ENCODE measurements at places on chromosomes 3 and 15.

DNA sequence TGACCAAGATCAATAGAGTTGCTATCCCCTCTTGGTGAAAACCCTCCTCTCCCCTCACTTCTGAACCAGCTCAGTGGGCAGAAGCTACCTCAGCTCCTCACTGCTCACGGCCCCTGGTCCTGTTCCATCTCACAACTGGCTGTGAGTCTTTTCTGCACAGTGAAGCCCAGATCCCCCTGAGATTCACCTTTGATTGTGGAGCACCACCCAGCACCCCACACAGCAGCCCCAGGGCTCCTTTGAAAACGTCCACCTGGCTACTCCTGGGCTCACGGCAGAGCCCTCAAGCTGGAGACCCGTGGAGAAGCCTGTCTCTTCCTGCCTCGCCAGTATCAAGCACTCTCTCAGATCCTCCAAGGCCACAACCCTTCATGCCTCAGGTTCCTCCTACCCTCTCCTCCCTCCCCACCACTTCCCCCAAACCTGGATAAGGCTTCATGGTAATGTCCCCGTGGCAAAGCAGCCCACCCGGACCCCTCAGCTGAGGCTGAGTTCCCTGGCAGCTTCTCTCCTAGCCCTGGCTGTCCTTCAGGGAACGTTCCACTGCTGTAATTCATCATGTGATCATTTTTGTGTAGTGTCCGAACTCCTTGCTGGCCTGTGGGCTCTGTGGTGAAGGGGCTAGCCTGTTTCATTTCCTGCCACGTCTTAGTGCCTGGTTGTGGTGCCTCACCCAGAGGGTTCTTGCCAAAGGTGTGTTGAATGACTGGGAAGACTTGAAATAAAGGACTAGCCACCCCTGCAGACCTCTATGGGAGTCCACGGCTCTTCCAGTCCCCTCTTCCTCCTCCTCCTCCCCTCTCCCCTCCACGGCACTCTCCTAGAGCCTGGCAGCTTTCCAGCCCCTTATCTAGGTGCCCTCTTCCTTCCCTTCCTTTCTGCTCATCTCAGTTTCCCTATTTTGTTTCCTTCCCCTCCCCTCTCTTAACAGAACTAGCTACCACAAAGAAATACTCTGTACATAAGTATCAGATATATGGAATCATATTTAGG lies 44.5 kb downstream of the KY start:
- no peaks in the 10 kb centered on the region for H3K36me3 ChIP-seq
- no peak for DNase-seq

- no peaks in the 10 kb centered on the region for H3K27me3 ChIP-seq
- H3K27ac ChIP-seq, result no peak overlapping the region
- no peak for DNase-seq
- no peaks in the 10 kb centered on the region for H3K4me1 ChIP-seq
- H3K36me3 ChIP-seq, result peaks cover 2% of the 10 kb centered on the region
These were observed 16.3 kb upstream of the ATP13A3 start for GRCh38 chr3:194503081-194503531.

DNA sequence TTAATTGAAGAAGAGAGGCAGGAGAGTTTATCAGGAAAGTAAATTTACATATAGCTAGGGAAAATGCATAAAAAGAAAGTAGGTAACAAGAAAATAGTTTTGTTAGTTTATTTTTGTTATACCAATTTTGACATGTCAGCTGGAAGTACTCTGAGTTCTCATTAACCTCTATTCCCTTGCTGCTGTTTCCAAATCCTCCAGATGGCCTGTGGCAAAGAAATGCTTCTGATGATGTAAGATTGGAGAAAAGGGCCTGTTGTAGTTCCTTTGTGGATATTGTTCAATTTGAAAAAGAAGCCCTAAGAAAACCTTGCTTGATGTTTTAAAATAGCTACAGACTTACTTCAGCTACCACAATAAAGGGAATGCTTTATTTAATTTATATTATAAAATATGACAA lies 192.9 kb upstream of the SLITRK3 start:
- no peak overlapping the region for H3K27ac ChIP-seq
- no peaks in the 10 kb centered on the region for H3K27me3 ChIP-seq
- no peak overlapping the region for H3K4me3 ChIP-seq
- no peaks in the 10 kb centered on the region for H3K36me3 ChIP-seq
- H3K4me1 ChIP-seq, result no peaks in the 10 kb centered on the region

- DNase-seq, result no peak
- no peaks in the 10 kb centered on the region for H3K36me3 ChIP-seq
- H3K27ac ChIP-seq, result no peak overlapping the region
- H3K27me3 ChIP-seq, result no peaks in the 10 kb centered on the region
- H3K4me1 ChIP-seq, result no peaks in the 10 kb centered on the region
These were observed 16.9 kb downstream of the MME start for GRCh38 chr3:155097009-155097349.

DNA sequence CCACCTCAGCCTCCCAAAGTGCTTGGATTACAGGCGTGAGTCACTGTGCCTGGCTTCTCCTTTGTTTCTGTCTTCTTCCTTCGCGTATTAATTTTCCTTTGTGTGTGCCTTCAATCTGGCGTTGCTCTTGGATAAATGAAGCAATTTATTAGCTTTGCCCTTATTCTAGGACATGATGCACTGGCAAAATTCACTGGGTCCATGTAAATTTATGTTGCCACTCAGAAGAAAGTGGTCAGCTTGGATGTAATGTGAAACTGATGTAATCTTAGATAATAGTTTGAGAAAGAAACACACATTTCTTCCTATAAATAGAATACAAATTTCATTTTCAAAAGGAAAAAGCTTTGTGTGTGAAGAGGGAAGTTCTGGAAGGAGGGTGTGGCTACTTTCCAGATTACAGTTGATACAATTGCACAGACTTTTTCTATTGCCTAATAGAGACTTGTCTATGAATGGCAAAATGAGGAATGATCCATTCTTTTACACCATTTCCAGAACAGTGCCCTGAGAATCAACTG lies 23.3 kb upstream of the ATP1B3 start:
- DNase-seq, result no peak
- no peak overlapping the region for H3K27ac ChIP-seq
- no peak overlapping the region for H3K4me3 ChIP-seq
- no peaks in the 10 kb centered on the region for H3K4me1 ChIP-seq

GRCh38 chr3:60216462-60217075 lies 1034.7 kb downstream of the FHIT start:
- no peaks in the 10 kb centered on the region for H3K4me1 ChIP-seq
- H3K36me3 ChIP-seq, result no peaks in the 10 kb centered on the region
- H3K27ac ChIP-seq, result no peak overlapping the region
- H3K27me3 ChIP-seq, result no peaks in the 10 kb centered on the region

DNA sequence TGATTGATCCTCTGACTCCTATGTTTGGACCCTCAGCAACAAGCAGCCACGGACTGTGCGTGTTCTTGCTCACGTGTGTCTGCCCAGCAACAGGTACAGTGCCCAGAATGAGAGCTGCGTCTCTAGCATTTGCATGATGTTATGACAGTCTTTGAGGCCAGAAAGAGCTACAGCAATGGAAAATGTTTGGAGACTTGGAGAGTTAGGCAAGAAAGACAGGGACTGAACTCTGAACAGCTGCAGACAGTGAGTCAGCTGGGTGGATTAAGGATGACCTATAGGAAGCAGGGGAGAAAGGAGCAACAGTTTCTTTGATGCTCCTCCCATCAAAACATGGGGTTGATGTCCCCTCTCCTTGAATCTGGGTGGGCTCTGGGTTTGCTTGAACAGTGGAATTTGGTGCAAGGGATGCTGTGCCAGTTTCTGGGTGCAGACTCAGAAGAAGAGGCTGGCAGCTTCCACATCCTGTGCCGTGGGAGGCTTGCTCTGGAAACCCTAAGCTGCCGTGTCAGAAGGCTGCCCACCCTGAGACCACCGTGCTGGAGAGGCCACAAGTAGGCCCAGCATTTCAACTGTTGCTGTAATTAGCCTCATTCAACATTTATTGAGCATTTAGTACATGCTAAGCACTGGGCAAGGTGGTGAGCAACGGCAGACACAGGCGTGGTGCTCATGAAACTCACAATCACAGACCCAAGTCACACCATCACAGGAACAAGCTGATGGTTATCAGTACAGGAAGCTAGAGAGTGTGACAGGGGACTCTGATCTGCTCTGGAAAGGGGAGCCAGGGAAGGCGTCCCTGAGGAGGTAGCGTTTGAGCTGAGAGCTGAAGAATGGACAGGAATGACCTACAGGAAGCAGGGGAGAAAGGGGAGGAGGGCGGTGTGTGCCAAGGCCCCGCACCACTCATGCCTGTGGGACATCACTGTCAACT lies 21.7 kb downstream of the CCR9 start:
- H3K27me3 ChIP-seq, result peaks cover 3% of the 10 kb centered on the region
- peak overlapping the region; percentile 27 for H3K27ac ChIP-seq
- peak; percentile 30 for DNase-seq
- H3K4me3 ChIP-seq, result peak overlapping the region; percentile 22
- peaks cover 12% of the 10 kb centered on the region for H3K36me3 ChIP-seq

- H3K4me1 ChIP-seq, result no peaks in the 10 kb centered on the region
- no peak for DNase-seq
- no peak overlapping the region for H3K4me3 ChIP-seq
- peaks cover 3% of the 10 kb centered on the region for H3K27me3 ChIP-seq
- no peak overlapping the region for H3K27ac ChIP-seq
These were observed 113.8 kb upstream of the CCDC54 start for GRCh38 chr3:107263269-107264021.

DNA sequence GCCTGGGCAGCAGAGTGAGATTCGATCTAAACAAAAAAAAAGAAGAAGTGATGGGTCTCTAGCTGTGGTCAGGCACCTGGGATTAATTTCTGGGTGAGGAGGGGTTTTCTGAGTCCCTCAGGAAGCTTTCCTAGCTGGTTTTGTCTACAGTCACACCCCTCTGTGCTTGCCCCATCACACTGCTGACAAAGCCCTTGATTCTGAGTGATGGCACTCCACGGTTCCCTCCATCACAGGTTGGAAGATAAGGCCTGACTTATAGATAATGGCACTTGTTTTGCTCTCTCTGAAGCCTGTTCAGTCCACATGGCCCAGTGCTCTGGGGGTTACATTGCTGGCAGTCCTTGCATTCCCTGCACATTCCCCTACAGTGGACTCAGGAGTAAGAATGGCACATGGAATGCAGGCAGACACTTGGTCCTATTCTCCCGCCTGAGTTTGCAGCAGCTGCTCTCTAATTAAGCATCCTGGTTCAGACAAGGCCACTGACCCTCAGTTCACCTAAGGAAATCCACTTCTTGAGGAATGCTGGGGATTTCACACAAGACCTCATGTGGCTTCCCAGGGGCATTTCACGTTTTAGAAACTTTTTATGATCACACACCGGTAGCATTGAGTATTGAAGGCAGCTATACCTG lies 81.0 kb upstream of the NMNAT3 start:
- no peaks in the 10 kb centered on the region for H3K27me3 ChIP-seq
- no peak for DNase-seq
- peaks cover 8% of the 10 kb centered on the region for H3K4me1 ChIP-seq
- no peak overlapping the region for H3K4me3 ChIP-seq
- no peaks in the 10 kb centered on the region for H3K36me3 ChIP-seq

DNA sequence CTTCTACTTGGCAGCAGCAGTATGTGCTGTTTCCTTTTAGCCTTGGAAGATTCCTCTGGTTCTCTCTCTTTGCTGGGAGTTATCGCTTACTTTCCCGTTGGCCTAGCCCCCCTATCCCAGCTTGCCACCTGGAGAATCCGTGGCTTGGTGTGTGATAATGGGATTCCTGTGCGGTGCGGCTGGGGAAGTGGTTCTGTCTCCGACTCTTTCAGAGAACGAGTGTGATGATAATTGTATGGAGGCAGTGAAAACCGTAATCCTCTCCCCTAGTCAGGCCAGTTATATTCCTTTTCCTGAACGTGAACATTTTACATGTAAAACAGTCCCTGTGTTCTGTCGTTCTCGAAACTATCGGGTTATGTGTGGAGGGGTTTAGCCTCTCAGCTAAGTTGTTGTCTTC lies 300.1 kb upstream of the C2CD4B start:
- no peak overlapping the region for H3K27ac ChIP-seq
- DNase-seq, result no peak
- H3K36me3 ChIP-seq, result no peaks in the 10 kb centered on the region
- H3K4me1 ChIP-seq, result no peaks in the 10 kb centered on the region
- H3K4me3 ChIP-seq, result no peak overlapping the region

DNA sequence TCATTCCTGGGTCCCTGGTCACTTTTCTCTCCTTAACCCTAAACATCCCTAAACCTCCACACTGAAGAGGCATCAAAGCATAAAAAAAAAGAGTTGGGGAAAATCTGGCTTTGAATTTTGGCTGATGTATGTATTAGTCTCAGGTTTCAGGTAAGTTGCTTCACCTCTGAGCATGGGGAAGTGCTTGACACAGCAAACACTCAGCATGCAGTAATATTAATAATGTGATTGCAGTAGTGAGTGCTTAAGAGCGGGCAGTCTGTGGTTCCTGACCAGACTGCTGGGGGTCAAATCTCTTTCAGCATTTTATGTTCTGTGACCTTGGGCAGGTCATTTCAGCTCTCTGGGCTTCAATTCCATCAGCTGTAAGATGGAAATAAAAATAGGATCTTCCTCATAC lies 467.9 kb downstream of the SOX2 start:
- H3K4me1 ChIP-seq, result no peaks in the 10 kb centered on the region
- DNase-seq, result no peak

DNA sequence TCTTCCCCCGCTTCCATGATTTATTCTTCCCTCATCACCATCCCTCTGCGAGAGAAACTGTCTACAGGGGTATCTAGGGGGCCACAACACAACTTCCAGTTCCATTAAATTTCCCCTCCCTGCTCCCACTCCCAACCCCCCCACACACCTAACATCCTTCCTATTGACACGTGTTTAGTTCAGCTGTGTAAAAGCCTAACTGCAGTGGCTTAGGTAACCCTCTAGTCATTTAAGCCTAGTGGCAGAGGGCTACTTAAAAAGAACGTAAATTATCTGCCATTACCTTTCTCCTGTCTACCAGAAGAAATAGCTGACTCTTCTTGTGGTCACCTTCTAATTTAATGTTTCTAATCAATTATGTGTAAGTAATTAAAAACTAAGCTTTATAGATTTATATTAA lies 56.3 kb downstream of the ZNF148 start:
- no peaks in the 10 kb centered on the region for H3K27me3 ChIP-seq
- no peak overlapping the region for H3K4me3 ChIP-seq
- no peak overlapping the region for H3K27ac ChIP-seq
- H3K4me1 ChIP-seq, result peaks cover 10% of the 10 kb centered on the region

- no peak overlapping the region for H3K27ac ChIP-seq
- peaks cover 20% of the 10 kb centered on the region for H3K4me1 ChIP-seq
- DNase-seq, result no peak
- no peaks in the 10 kb centered on the region for H3K27me3 ChIP-seq
- peaks cover 59% of the 10 kb centered on the region for H3K36me3 ChIP-seq
These were observed 24.2 kb upstream of the GMPPB start for GRCh38 chr3:49747792-49748480.

- H3K27ac ChIP-seq, result no peak overlapping the region
- no peaks in the 10 kb centered on the region for H3K27me3 ChIP-seq
- H3K36me3 ChIP-seq, result no peaks in the 10 kb centered on the region
- no peak for DNase-seq
- no peak overlapping the region for H3K4me3 ChIP-seq
- peaks cover 1% of the 10 kb centered on the region for H3K4me1 ChIP-seq
These were observed 16.4 kb downstream of the SRPRB start for GRCh38 chr3:133821767-133822638.

GRCh38 chr15:67006083-67007065 lies 59.0 kb upstream of the SMAD3 start:
- no peak overlapping the region for H3K4me3 ChIP-seq
- no peaks in the 10 kb centered on the region for H3K36me3 ChIP-seq
- no peak overlapping the region for H3K27ac ChIP-seq
- H3K4me1 ChIP-seq, result peaks cover 1% of the 10 kb centered on the region
- DNase-seq, result no peak
